ENCODE measurements at places on chromosomes 13 and 19.

GRCh38 chr19:29483641-29483920 is 42.2 kb upstream of the VSTM2B start:
- DNase-seq: no peak

DNA sequence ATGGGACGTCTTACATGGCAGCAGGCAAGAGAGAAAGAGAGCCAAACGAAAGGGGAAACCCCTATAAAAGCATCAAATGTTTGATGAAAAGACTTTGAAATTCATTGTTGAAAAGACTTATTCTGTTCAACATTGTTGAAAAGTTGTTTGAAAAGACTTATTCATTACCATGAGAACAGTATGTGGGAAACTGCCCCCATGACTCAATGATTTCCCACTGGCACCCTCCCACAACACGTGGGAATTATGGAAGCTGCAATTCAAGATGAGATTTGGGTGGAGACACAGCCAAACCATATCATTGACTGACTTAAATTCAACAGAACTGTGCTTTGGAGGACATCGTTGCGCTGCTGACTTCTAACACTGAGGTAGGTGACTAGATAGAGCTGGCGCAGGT is 48.0 kb upstream of the RCBTB2 start:
- no peak for DNase-seq

DNA sequence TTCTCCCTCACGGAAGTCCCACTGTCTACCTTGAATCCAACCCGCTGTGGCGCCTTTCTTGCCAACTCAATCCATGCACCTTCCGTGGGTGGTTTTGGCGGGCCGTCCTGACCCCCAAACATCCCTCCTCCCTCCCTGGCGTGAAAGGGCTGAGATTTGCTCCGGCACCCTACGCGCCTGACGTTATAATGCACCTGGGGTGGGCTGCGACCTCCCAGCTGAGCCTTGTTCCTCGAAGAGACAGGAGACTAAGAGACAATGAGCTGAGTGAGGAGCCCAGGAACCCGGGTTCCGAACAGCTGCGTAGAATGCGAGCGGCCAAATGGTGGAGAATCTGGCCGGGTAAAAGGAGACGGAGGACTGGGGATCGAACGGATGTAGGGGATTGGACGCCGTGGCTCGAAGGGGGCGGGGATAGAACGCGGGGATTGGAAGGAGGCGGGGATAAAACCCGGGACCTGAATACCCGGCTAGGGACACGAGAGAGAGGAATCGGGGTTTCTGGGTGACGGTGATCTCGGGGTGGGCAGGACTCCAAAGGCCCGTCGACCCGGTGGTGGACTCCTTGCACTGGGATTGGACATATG is at the start of gene CPT1C:
Gene CPT1C, plus strand, starts transcription at position 461 of the 587 bp plus-strand sequence. CDS start 1,137 bp downstream, outside the sequence.
- peak; percentile 37 for DNase-seq

DNA sequence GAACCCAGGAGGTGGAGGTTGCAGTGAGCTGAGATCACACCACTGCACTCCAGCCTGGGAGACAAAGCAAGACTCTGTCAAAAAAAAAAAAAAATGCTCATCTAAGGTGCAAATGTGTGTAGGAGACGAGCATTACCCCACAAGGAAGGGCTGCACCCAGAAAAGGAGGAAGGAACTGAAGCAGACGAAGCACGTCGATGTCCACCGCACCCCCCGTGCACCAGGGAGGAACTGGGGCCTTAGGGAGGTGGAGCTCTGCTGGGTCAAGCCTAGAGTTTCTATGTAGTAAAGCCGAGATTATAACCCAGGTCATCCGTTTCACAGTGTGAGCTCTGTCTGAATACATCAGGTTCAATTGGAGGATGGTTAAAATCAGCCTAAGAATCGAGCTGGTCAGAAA is 1.1 kb downstream of the VSTM1 start:
- DNase-seq: no peak

GRCh38 chr19:13128583-13128982 is 10.5 kb downstream of the NACC1 start:
- DNase-seq: no peak

DNA sequence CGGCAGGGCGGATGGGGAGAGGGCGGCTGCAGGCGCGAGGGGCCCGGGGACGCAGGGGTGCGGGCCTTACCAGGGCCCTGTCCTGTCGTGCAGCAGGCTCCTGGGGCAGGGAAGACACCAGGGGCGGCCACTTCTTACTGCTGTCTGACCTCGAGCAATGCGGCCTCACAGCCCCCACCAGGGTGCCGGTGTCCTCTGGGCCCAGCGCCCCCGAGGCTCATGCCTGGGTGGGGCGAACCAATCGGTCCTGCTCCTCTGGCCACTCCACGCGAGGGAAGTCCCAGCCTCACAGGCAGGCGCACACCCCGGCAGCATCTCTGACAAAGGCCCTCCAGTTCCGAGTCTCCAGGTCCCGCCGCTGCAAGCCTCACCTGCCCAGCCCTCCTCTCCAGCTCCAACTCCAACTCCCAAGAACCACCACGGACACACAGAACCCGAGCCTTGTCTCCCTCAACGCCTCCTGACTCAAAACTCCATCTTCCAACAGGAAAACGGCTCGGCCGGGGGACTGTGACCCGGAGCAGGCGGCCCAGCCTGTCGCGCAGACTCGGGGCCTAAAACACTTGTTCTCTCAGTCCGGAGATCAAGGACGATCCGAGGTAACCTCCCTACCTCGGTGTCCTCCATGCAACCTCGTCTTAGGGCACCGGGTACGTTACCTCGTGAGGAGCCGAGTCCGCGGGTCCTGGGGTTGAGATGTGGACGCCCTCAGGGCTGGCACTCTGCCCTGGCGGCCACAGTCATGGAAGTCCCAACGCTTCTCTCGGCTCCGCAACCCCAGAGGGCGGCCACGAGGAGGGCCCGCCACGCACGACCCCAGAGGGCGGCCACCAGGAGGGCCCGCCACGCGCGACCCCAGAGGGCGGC is 6.5 kb downstream of the FGF22 start:
- no peak for DNase-seq

DNA sequence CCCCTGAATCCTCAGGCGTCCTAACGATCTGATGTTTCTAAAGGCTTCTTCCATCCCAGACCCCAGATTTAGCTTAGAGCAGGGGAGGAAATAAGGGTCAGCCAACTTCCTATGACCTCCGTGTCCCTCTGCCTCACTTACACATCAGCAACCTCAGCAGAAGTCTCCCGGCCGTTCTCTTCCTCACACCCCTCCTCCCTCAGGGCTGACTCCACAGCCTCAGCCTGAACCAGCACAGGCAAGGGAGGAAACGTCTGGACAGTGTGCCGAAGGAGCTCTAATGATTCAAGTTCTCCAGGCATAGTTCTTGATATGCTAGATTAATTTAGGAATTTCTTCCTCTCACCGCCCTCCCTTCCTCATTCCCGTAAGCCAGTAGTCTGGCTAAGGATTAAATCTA is 121.4 kb downstream of the NUFIP1 start:
- no peak for DNase-seq

DNA sequence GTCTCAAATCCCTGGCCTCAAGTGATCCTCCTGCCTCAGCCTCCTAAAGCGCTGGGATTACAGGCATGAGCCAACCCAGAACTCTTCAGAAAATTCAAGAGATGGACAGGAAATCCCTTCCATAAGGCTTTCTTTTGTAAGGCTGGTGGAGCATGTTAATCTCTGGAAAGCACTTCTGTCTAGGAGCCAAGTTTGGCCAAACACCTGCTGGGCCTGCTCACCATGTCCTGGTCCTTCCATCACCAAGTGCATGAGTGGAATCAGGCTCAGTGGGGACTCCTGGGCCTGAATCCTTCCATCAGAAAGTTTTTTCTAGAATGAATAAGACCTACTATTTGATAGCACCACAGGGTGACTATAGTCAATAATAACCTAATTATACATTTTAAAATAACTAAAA is 148.0 kb downstream of the DCLK1 start:
- no peak for DNase-seq

DNA sequence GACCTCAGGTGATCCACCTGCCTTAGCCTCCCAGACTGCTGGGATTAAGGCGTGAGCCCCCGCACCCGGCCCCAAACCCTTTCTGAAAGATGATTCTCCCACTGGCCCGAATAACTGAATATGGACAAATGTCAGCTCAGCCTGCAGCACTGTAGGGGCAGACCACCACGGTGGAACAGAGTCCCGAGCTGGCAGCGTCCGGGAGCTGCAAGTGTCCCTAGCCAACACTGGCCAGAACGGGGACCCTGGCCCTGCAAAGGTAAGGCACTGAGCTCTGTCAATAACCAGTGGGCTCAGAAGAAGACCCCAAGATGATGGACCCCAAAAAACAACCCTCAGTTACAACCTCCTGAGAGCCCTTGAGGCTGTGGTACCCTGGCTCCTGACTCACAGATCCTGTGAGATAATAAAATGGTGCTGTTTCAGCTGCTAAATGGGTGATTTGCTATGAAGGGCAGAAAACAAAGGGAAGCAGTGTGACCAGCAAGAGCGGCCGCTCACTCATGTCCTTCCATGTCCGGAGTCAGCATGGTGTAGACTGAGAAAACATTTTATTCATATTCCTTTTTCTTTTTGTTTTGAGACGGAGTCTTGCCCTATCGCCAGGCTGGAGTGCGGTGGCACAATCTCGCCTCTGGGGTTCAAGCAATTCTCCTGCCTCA is 1.6 kb downstream of the LSM7 start:
- DNase-seq: no peak

- no peak for DNase-seq
Measured at GRCh38 chr13:39918620-39919236, 263.3 kb downstream of the COG6 start.

GRCh38 chr13:101648766-101649487 is 196.5 kb downstream of the ITGBL1 start:
- DNase-seq: no peak

GRCh38 chr19:48689449-48689848 is 6.3 kb upstream of the FUT2 start:
- no peak for DNase-seq

GRCh38 chr19:52007806-52008557 is at the start of gene ZNF615:
Gene ZNF615, minus strand, starts transcription at chr19:52008211. Its CDS starts 4,500 bp downstream, at chr19:52003711.
- peak; percentile 70 for DNase-seq

GRCh38 chr19:49339301-49340068 is 4.3 kb downstream of the CD37 start:
- DNase-seq: no peak

DNA sequence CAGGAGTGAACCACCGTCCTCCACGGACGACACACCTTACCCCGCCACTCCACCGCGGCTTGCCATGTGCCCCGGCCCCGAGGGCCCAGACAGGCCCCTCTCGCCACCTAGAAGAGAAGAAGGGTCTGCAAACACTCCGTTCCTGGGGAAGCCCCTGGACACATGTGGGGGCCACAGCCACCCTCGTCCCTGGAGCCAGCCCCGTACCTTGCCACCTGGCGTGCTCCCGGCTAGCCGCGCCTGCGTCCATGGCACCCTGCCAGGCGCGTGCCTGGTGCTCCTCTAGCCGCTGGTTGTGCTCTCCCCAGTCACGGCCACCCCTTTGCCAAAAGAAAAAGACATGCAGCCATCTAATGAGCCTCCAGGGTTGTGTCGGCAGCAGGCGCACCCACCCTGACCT is 19.9 kb upstream of the TINCR start:
- DNase-seq: no peak

- no peak for DNase-seq
Measured at GRCh38 chr19:18559685-18560084, 2.0 kb downstream of the KXD1 start.

GRCh38 chr19:39328046-39328705 is 7.5 kb upstream of the LRFN1 start:
- peak; percentile 74 for DNase-seq

DNA sequence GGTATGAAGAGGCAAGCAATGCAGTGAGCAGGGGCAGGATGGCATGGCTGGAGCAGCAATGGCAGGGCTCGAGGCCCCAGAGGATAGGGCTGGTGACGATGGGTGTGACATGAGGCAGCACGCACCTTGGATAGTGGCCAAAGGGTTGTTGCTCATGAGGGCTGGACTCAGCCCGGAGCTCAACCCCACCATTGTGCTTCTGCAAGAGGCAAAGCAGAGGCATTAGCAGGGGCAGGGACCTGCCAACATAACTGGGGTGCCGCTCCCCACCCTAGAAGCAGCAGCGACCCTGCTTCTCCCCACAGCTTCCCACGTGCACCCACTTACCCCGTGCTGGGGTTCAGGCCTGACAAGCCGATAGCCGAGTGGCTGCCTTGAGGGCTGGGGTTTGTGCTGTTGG is 15.8 kb downstream of the ZNF574 start:
- DNase-seq: no peak

GRCh38 chr19:35209646-35210045 is 18.9 kb downstream of the FAM187B start:
- DNase-seq: no peak

DNA sequence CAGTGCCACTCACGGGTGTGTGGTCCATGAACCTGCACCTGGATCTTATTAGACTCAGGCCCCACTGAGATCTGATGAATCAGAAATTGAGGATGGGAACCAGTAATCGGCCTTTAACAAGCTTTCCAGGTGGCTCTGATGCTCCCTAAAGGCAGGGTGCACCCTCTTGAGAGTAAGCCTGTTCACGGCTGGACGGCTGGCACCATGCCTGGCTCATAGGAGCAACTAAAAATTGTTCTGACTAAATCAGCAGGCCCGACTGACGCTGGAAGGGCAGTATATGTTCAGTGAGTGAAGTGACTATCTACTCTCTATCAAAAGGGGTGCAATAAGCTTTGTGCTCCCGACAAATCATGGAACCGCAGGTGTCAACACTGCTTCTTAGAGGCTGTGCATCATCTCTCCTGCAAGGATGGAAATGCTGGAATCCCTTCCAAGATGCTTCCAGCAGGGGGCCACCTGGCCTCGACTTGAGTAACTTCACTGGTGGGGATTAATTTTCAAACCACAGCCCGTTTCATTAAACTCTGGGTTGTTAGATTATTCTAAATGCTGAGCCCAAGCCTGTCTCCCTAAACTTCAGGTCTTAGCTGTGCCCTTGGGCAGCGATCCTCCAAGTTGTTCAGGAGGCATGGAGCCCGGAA is 28.4 kb downstream of the TMTC4 start:
- DNase-seq: no peak

DNA sequence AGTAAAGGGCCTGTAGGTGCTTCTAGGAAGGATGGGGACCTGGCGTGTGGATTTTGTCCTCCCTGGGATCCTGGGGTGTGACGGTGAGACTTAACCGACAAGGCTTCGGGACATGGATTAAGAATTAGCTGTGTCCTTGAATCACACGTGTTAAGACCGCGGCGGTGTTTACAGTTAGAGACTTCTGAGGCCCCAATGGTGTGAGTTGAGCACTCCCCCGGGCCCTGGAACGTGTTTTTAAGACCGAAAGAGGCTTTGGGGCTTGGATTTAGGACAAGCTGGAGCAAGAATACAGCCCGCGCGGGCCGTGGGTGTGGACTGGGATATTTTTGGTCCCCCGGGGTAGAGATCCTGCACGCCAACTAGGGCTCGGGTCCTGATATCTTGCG is 1.2 kb upstream of the SLC27A1 start:
- DNase-seq: no peak

DNA sequence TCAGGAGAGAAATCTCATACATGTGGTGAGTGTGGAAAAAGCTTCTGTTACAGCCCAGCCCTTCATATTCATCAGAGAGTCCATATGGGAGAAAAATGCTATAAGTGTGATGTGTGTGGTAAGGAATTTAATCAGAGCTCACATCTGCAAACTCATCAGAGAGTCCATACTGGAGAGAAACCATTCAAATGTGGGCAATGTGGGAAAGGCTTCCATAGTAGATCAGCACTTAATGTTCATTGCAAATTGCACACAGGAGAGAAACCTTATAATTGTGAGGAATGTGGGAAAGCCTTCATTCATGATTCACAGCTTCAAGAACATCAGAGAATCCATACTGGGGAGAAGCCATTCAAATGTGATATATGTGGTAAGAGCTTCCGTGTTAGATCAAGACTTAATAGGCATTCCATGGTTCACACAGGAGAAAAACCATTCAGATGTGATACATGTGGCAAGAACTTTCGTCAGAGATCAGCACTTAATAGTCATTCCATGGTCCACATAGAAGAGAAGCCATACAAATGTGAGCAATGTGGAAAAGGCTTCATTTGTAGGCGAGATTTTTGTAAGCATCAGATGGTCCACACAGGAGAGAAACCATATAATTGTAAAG is 15.2 kb downstream of the ZNF221 start:
- no peak for DNase-seq
